NCI-H2171 treated with DMSO at 0.1 percent for 48 hours (cell line): ENCODE measurements at places on chromosomes 5 and 9.

- no peak for DNase-seq
Observed at GRCh38 chr9:113529336-113530009, 65.9 kb downstream of the RGS3 start.

DNA sequence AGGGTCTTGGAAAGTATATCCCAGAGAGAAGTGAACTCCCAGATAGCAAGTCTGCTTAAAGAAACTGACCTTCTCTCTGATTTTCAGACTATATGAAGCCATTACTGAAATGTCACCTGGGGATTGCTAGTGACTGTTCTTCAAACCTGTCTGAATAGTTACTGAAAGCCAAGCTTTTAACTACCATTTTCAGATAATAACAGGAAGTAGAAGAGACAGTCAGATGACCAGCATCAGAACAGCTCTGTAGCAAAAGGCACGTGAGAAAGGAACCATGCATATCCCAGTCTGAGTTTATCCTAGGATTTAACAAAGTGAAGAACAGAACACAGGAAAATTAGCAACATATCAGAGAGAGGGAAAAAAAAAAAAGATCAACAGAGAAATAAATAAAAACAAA lies 74.9 kb upstream of the SELENOP start:
- no peak for DNase-seq

- no peak for DNase-seq
Observed at GRCh38 chr5:10306114-10306513, 1.6 kb downstream of the CMBL start.

GRCh38 chr9:69046723-69047122 lies 11.2 kb downstream of the FXN start:
- DNase-seq, result no peak

DNA sequence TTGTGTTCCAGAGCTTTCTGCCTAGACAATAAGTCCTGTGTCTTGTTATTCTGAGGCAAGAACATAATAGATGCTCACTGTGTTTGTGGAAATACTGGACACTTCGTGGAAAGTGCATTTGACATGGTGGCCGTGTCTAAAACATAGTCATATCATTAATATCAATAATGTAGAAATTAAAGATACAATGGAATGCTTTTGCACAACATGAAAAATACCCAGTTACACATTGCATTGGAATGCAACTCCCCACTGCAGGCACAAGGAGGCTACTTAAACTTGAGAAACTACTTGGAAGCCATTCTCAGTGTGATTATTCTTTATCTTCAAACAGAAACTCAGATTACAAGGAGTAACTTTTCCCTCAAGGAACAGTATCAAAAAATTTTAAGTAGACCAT lies 145.3 kb upstream of the ZNF462 start:
- no peak for DNase-seq

GRCh38 chr9:124074746-124075145 lies 63.2 kb downstream of the LHX2 start:
- no peak for DNase-seq

DNA sequence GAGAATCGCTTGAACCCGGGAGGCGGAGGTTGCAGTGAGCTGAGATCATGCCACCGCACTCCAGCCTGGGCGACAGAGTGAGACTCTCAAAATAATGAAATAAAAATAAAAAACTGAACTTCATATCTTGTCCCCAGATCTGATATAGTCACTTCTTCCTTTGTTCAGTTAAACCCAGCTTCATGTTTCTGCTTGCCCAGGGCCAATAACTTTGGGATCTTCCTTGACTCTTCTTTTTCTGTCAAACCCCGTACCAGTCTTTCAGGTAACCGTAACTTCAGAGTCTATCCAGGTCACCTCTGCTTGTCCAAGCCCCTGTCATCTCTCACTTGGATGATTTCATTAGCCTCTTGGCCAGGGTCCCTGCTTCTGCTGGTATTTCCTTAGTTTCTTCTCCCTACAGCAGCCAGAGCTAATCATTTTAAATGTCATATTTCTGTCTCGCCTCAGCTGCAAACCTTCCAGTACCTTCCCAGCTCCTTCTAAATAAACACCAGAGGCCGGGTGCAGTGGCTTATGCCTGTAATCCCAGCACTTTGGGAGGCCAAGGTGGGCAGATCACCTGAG lies 19.7 kb upstream of the ABL1 start:
- DNase-seq, result no peak

GRCh38 chr5:3452622-3453021 lies 143.0 kb upstream of the IRX1 start:
- DNase-seq, result no peak
